ENCODE measurements at places on chromosomes 3 and 15.

DNA sequence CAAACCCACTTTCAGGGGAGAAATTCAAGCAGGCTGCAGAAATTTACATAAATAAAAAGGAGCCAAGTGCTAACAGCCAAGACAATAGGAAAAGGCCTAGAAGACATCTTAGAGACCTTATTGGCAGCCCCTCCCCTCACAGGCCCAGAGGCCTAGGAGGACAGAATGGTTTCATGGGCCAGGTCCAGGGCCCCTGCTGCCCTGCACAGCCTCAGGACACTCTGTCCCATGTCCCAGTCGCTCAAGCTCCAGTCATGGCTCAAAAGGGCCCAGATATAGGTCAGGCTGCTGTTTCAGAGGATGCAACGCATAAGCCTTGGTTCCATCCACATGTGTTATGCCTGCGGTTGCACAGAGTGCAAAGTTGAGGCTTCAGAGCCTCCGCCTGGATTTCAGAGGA lies 55.8 kb downstream of the SLC41A3 start:
- peak; percentile 7 for DNase-seq

DNA sequence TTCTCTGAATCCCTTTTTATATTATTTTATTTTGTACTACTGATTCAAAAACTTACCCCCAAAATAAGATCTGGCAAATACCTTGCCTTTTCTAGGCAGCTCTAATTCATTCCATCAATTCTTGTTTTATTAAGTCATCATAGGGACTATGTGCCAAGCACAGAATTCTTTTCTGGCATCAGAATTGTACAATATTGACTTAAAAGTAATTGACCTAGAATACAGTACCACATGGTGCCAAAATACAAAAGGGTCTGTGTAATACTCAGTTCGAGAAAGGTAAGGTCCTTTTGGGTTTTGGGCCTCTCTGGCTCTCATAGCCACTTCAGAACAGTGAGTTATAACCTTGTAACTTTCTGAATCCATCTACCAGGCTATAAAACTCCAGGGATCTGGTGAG lies 46.2 kb downstream of the KBTBD8 start:
- no peak for DNase-seq

DNA sequence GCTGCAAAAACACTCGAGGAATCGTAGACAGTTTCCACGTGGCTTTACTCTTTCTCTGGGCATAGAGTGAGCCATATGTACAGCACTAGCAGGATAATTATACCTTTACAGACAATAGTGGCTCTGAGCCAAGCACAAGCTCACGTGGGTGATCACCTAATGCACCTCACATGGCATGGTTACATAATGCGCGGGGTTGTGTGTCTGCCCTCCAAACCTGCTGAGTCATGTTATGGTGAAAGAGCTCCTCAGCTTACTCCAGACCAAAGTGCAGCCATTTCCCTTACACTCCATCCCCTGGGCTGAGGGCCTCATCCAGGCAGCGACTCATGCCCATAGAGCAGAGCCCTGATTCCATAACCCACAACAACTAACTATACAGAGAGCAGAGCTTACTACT lies 1458.4 kb upstream of the CADM2 start:
- no peak for DNase-seq

DNA sequence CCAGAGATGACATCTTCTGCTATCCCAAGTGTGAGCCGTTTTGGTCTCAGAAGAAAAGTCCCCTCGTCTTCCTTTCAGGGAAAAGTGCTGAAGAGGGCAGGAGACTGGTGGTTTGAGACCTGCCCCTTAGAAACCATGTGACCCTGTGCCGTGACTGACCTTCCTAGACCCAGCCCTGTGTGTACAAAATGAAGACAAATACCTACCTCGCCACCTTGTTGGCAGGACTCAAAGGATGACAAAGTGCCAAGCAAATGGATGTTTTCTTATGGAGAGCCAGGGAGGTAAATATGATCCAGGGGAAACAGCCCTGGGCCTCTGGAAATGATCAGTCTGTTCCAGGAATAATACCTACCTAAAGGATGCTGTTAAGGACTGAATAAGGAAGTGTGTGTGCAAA lies 41.3 kb downstream of the FAM174B start:
- no peak for DNase-seq

GRCh38 chr3:146199762-146200161 lies 38.8 kb upstream of the PLOD2 start:
- no peak for DNase-seq

- DNase-seq, result no peak
These were observed 8.5 kb upstream of the SLC24A5 start for GRCh38 chr15:48112242-48112641.

DNA sequence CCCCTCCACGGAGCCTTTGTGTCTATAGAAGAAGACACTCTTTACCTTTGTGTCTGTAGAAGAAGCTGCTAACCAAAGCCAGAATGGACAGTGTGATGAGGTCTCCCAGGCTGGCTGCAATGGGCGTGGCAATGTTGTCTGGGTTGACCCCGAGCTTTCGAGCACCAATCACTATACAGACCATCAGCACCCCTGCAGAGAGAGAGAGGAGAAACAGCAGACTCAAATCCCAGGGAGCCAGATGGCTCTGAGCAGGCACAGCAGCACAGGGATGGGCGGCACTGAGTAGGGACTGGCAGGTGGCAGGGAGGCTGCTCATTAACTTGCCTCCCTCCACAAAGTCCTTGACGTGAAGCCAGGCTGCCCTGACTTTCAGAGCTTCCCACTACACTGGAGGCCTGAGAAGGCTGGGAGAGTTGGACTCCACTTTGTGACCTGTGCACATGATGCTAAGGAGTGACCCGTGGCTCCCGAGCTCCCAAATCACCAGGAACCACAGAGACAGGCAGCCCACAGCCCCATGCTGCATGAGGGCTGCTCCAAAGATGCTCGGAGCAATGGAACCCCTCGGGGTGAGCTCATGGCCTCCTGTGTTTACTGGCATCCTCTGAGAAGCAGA lies 53.9 kb downstream of the ROPN1B start:
- DNase-seq, result peak; percentile 19

- no peak for DNase-seq
These were observed 215.9 kb downstream of the GBE1 start for GRCh38 chr3:81545572-81545971.

- no peak for DNase-seq
These were observed 19.8 kb upstream of the USP3 start for GRCh38 chr15:63484433-63485186.

- DNase-seq, result no peak
These were observed 52.4 kb downstream of the ONECUT1 start for GRCh38 chr15:52737720-52738119.

DNA sequence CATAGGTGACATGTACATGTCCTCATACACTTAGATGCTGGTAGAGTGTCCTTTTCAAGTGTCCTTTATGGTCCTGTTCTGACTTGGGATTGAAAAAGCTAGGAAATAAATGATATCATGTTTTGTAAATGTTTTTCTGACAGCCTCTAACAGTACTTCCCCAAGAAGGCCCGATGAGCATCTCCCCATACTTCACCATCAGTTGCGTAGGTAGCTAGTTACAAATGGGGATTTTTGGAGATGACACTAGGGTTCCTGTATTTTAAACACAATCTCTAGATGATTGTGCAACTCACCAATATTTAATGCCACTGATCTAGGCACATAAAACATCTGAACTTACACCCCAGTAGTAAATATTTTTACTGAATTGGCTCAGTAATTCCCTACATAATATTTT lies 27.8 kb downstream of the SLC25A26 start:
- DNase-seq, result no peak

DNA sequence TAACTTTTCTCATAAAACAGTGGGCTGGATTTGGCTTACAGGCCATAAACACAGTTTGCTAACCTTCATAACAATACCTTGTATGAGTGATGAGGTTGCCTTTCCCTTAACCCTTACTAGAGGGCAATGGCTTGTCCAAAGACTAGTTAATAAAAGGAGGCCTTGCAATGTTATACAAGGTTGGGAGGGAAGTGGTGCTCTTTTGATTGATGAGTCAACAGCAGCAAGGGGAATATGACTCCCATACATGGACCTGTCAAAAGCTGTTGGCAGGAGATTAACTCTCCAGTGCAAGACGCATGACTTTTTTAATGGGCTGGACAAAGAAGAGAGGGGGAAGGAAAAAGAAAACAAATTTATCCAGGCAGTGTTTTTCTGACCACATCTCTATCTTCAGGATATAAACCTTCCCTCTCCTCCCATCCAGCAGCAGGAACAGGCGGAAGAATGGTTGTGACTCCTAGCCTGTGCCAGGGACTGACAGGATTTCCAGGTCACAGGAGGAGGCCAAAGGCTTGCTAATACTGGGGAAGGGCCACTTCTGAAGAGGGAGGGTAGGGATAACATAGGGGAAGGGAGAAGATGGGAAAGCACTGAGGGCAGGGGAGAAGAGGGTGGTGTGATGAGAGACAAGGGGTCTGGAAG lies 35.2 kb upstream of the ARL14 start:
- no peak for DNase-seq

DNA sequence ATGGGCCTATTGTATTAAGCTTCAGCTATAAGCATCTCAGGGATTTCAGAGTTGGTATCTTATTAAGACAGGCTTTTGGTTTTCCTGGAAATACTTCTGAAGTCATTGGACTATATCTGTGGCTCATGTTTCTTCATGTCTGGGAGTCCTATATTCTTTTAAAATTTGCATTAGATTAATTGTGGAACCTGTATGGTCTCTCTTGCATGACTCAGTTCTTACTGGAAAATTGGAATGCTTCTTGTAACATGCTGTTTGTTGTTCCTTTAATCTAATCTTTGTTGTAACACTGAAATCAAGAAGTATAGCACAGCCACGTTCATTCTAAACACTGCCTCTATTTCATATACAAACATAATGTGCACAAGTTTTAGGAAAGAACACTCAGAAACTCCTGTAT lies 208.1 kb downstream of the RBMS3 start:
- DNase-seq, result no peak

GRCh38 chr3:26106228-26106627 lies 316.3 kb downstream of the OXSM start:
- no peak for DNase-seq

DNA sequence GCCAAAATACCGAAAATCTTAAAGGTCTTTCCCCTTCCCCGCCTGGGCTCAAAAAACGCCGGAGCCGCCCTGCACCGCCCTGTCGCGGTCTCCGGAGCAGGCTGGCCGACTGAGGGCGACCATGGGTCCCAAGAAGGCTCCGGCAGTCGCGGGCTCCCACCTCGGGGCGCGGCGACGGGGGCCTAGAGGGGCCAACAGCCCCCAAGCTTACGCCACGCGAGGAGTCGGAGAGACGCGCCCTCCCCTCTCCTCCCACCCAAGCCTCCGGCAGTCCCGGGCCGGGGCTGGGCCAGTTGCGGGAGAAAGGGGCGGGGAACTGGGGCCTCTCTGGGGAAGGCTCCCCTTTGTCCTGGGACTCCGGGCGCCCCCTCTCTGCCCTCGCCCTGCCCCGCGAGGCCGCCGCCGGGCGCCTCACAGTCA lies 69.2 kb downstream of the GOLGA8B start:
- DNase-seq, result no peak

DNA sequence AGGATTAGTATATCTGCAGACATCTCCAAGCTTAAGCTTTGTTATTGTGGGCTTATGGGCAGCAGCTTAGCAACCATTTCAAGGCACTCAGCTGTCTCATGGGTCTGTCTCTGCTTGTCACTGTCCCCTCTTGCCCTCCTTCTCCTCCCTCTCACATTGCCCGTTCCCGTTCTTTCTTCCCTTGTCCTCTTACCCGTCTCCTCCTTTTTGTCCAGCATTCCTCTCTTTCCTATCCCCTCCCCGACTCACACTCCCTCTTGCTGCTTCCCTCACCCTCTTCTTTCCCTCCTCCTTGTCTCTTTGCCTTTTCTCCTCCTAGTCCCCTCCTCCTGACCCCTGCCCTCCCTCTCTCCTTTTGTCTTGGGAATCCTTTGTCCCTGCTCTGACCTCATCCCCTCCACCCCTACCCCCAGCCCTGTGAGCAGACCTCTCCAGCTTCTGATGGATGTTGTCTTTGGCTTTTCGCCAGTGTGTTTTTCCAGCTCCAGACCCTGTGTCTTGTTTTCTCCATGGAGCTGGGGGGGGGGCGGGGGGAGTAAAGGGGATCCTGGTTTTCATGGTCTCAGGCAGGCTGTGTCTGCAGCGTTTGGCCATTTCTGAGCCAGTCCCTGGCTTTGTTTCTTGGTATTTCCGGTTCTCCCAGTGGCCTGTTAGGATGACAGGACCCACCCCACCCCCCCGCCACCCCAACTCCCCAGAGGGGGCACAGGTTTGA lies 47.9 kb upstream of the TRAK1 start:
- peak; percentile 83 for DNase-seq

DNA sequence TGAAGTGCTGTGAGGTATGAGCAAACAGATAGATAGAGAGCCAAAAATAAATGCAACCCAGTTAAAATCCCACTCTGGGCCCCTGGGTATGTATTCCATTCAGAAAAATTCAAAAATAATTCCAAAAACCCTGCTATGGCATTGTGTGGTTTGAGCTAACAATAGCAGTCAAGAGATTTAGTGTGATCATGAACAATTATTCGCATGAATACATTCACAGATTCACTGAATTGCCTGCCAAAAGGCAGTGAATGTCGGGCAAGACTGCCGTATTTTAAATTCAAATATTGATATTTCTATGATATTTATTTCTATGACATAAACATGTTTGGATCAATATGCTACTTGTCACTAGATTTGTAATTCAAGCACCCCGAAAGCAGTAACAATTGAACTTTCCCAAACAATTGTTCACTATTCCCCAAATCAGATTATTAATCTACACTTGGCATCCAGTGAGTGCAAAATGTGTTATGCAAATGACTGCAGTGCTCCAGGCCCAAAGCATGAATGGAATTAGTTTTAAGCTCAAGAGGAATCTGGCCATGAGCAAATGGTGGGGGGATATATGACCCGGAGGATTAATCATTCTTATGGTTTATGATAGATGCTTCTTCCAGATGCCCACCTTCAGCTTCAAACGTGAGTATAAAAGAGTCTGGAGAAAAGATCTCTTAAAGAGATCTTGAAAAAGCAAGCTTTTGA lies 417.0 kb upstream of the MEIS2 start:
- no peak for DNase-seq

DNA sequence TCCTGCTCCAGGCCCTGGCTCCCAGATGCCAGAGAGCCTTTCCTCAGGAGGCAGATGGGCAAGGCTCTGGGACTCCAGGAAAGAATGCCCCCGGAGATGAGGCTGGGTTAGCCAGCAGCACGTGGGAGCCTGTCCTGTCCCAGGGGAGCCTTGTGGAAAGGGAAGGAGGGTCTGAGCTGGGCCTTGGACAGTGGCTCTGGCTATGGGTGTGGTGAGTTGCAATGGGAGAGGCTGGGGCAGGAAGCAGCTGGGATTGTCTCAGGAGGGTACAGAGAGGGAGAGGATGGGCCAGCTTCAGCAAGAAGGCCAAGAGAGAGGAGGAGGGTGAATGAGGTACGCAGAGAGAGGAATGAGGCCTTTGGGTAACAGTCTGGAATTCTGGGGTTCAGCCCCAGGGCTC lies 17.4 kb upstream of the CACNA2D2 start:
- DNase-seq, result no peak

GRCh38 chr3:14471016-14471415 lies 68.6 kb downstream of the SLC6A6 start:
- DNase-seq, result no peak

GRCh38 chr3:32758375-32758753 lies 59.4 kb upstream of the TRIM71 start:
- DNase-seq, result no peak

DNA sequence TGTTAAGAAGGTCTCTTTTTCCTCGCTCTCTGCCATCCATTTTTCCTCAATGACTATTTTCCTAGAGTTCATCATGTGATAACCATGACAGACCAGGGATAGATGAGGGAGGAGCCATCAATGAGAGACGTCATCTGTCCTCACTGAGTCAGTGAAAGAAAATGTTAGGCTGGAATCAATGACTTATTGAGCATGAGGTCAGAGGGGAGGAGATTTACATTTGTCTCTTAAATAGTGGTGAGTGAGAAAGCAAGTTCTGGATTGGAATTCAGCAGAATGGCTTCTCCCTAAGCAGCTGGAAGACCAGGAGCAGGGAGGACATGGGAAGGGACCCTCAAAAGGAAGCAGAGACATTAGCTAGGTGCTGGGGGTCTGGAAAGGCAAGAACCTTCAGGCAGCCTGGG lies 28.2 kb upstream of the USP3 start:
- no peak for DNase-seq
